Activated CD8-positive, alpha-beta T cell treated with anti-CD3 and anti-CD28 coated beads, Interleukin-2, amount 10 ng/mL, durations not matched to agents 7 days and 5 days (primary cell): ENCODE measurements at places on chromosomes 16 and 17.

- DNase-seq = peak; percentile 64
These were observed 14.4 kb upstream of the GPRC5B start for GRCh38 chr16:19898924-19899604.

DNA sequence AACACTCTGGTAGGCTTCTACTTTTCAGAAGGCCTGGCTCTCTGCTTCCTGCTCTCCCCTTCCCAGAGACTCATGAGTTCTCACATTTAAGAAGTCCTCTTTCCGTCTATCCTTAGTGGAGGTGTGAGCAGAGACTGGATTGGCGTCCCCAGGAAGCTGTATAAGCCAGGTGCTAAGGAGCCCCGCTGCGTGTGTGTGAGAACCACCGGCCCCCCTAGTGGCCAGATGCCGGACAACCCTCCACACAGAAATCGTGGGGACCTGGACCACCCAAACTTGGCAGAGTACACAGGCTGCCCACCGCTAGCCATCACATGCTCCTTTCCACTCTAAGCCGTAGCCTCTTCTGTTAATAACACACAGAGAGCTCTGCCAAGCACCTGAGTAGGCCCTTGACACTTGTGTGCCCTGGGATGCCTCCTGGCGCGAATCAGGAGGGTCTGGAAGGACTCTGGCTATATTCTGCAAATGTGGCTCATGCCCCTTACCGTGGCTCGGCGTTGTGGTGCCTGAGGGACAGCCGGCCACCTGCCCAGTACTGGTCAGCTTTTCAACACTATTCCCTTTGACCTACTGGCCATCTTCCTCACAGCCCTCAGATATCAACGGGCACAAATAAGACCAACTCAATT lies 13.9 kb downstream of the CYB5D2 start:
- DNase-seq = no peak

- no peak for DNase-seq
These were observed 3.0 kb downstream of the TBKBP1 start for GRCh38 chr17:47696717-47697642.

GRCh38 chr17:62935098-62935497 lies 30.9 kb upstream of the TANC2 start:
- no peak for DNase-seq

DNA sequence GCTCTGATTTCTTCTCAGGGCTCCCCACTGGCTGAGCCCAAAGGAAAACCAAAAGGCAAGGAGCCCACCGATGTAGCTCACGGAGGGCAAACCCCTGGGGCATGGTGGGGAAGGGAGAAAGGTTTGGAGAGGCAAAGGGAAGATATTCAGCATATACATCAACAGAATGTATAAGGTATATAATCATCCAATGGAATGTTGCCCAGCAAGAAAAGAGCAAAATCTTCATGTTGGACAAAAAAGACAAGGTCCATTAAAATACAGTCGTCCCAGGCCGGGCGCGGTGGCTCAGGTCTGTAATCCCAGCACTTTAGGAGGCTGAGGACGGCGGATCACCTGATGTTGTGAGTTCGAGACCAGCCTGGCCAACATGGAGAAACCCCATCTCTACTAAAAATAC lies 1.6 kb downstream of the CPPED1 start:
- no peak for DNase-seq

GRCh38 chr17:38544839-38545209 lies 60.9 kb downstream of the SRCIN1 start:
- DNase-seq = no peak

DNA sequence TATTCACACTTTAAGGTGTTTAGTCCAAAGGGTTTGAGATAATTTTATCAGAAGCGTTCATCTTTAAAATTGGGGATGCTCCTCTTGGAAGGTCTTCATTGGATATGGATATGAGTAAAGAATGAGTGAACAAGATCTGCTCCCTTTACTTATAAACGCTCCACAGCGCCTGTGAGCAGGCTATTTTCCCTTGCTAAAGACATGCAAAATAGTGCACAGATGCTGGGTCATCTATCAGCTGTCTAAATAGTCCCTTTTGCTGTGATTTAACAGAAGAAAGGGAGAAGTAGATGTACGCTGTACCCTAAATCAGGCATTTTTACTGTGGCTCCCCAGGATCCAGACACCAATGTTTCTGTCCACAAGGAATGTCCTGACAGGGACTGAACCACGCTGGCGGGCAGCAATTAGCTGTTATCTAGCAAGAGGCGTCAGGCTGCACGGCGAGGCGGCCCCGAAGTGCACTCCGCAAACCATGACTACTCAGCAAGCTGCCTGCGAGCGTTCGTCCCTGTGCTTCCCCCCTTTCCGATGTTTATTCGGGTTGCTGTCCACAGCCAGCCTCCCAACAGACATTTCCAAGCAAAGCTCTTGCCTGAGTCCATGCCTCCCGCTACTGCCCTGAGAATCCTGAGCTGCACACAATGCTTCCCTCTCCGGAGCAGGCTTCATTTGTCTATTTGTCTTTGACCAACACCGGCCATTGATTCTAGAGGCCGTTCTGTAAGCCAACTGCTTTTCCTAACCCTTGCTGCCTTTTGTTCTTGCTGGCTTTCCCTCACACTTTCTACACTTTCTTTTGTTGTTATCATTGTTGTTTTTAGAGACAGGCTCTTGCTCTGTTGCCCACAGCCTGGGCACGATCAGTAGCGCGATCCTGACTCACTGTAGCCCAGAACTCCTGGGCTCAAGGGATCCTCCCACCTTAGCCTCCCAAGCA lies 55.7 kb upstream of the CNEP1R1 start:
- DNase-seq = no peak

- no peak for DNase-seq
These were observed 187.0 kb upstream of the CACNG3 start for GRCh38 chr16:24069036-24069590.

GRCh38 chr17:1201132-1201702 lies 21.4 kb upstream of the ABR start:
- DNase-seq = peak; percentile 90

DNA sequence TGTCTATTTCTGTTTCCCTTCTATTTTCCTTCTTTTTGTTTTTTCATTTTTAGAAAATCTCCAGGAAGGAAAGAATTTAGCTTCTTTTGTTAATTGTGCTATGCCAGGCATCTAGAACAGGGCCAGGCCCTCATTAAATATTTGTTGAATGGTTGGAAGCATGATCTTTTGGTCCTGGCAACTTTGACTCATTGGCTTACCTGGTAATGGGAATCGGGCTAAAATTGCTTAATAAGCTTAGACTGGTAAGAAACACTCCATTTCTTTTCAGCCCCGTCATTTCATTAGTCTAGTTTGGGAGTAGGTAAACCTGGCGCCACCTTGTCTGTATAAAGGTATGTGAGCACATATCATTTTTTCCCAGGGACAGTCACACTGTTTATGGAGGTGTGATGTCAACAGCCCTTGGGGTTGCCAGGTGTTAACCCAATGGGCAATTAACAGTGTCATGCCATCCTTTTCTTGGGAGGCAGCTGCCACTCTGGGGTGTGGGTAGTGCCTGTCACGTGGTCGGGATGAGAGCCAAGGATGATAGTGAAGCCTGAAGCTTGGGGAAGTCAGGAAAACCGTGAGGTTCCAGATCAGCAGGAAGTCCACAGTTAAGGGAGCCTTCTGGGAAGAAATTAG lies 9.5 kb upstream of the NDEL1 start:
- DNase-seq = no peak

DNA sequence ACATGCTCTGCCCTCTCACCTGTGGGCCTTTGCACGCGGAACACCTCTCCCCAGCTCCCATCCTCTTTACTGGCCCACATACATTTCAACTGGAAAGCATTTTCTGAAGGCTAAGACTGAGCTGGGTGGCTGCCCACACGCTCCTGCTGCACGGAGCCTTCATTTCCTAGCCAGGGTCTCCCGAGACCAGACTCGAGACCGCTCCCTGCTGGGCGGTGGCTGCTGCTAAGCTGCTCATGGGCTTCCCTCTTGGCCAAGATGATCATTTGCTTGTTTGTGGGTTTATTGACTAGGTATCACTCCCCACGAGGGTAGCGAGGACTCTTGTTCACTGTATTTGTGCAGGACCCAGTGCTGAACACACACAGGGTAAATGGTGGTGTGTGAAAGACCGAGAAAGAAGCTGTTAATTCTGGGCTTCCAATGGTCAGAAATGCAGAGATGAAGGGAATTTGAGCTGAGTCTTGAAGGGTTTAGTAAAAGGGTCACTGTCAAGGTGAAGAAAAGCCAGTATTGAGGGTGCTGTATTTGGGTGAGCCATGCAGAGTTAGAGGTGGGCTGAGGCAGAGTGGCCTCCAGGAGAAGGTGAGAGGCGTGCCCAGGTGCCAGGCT lies 907 bp downstream of the TRAPPC2L start:
- DNase-seq = peak; percentile 84

DNA sequence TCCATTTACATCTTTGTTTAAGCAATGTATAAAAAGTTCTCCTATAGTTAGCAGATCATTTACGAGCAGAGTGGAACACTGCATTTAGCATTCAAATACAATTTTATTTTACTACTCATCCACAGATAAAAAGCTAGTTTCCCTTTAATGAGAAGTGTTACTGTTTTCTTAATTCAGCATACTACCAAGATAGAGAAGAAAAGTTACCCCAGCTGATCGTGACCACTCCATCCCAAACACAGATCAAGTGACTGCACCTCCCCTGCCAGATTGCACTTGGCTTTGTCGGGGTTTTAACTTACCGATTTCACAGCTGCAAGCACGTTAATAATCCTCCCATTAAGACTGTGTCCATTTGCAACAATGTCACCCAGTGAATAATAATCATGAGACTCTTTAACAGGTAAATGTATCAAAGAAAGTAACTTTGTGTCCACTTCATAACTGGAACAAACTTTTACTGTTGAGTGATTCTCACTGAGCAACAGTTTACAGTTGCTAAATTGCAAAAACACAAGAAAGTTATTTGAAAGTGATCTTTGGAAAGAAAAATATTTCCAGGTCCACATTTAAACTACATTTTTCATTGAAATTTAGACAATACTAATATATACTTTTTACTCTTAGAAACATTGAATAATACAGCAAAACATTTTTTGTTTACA lies 14.4 kb downstream of the MEIOB start:
- no peak for DNase-seq

GRCh38 chr17:81285894-81286293 lies 9.2 kb downstream of the SLC38A10 start:
- DNase-seq = no peak

GRCh38 chr16:68081861-68082628 lies 3.1 kb upstream of the NFATC3 start:
- DNase-seq = no peak

GRCh38 chr16:10600782-10601443 lies 20.5 kb upstream of the EMP2 start:
- DNase-seq = no peak

DNA sequence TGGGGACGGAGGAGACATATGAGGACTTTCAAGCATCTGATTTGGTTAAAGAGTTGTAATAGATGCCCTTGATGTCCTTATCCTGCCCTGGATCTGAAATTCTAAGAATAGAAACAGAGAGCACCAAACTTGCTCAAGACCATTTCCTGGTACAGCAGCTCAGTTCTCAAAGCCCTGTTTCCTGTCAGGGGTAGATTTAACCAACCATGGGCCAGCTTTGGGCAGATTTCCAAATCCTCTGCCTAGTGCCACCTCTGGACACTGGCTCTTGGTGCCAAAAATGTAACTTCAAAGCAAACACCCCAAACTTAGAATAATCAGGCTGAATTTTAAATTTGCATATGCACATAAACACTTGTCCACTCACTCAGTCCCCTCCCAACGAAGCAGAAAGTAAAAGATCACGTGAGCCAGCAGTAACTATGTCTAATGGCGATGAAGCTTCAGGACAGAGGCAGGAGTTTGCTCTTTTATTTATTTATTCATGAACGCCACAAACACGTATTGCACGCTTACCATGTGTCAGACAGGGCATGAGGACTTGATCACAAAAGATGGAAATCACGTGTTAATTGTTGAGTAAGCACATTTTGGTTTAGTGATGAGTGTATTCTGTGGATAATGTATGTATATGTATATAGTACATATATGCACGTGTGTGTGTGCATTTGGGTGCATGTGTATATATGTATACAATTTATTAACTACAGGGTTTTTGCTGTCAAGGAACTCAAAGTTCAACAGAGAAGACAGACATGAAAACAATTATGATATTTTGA lies 23.1 kb upstream of the SDK2 start:
- DNase-seq = peak; percentile 76

DNA sequence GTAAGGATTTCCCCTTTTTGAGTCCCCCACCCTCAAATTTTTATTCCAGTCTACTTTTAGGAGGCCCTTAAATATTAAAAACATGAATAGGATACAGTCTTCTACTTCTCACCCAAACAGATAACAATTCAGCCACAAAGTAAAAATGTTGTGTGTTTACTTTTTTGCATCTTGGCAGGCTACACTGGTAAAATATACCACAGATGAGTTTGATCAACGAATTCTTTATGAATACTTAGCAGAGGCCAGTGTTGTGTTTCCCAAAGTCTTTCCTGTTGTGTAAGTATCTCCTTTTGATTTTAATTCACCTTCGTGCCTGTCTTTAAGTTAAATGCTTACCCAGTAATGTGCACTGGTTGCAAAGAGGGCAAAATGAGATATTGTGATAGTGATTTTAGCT lies 34.4 kb upstream of the RAB11FIP4 start:
- DNase-seq = no peak

- no peak for DNase-seq
These were observed 20.8 kb downstream of the CEP112 start for GRCh38 chr17:66171172-66171571.

DNA sequence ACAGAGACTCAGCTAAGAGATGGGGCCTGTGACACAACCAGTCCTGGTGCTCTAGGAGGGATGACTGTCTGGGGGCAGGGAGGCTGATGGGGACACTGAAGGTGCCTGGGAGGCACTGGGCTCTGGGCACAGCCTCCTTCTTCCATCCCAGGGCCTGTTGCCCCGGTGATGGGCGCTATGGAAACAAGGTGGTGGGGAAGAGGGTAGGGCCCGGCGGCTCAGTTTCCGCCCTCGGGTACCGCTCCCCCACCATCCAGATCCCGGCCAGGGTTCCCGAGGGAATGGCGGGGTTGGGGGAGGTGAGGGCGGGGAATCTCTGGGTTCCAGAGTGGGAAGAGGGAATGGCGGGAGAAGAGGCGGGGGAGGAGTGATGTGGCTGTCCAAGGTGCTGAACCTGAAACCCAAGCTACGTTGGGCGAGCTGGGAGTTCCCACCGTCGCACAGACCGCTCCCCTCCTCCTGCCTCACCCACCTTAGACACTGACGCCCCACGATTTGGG lies 981 bp downstream of the KCNH4 start:
- DNase-seq = peak; percentile 60

GRCh38 chr16:52953215-52953614 lies 99.5 kb downstream of the CHD9NB start:
- DNase-seq = no peak

GRCh38 chr17:44304651-44305050 lies 3.8 kb upstream of the RUNDC3A start:
- no peak for DNase-seq
